ENCODE measurements at places on chromosomes 6 and 20.

- DNase-seq = no peak
Measured at GRCh38 chr6:168638468-168639271, 197.7 kb downstream of the SMOC2 start.

GRCh38 chr6:28117386-28118050, 6.9 kb upstream of the ZSCAN16 start:
- DNase-seq = no peak

DNA sequence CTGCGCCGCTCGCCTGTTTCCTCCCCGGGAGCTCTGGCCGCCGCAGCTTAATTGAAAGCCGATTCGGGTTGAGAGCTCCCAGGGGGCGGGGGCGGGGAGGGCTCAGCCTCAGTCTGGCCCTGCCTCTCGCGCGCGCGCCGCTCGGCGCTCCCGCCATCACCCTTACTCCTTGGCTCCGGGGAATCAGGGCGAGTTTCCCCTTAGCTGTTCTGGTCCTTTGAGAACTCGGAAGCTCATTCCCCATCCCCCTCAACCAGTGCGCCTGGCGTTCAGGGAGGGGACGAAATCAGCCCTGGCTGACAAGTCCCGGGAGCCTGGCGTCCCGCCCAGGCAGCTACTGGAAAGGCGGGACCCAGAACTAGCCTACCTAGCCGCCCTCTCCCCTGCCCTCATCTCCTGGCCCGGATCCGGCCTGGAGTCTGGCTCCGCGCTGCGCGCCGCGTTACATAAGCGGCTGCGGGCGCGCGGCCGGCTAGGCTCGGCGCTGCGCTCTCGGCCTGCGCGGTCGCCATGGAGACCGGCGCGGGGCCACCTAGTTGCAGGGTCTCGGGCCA, 2.8 kb downstream of the SLC12A5 start:
- DNase-seq = peak; percentile 45

GRCh38 chr20:45836841-45837240, 3.2 kb downstream of the SNX21 start:
- no peak for DNase-seq
